ENCODE measurements at places on chromosomes 3 and 15.

GRCh38 chr15:32685576-32685975, 32.2 kb upstream of the GREM1 start:
- DNase-seq, result no peak

- no peak for DNase-seq
Measured at GRCh38 chr3:62781121-62781520, 94.1 kb downstream of the CADPS start.

GRCh38 chr3:119628816-119629445, 31.2 kb downstream of the PLA1A start:
- no peak for DNase-seq

DNA sequence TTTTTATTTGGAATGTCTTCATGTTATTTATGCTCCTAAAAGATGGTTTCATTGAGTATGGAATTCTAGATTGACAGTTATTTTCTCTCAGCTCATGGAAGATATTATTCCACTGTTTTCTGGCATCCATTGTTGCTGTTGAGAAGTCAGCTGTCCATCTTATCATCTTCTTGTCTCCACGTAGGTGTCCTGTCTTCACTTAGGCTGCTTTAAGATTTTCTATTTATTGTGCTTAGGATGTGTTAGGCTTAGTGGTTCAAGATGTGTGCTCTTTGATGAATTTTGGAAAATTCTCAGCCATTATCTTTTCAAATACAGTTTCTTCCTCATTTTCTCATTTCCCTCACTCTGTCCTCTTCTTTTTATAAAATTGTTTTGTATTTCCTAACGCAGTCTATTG, 52.0 kb downstream of the SNRK start:
- peak; percentile 8 for DNase-seq
